ENCODE measurements at places on chromosomes 12 and 14.

DNA sequence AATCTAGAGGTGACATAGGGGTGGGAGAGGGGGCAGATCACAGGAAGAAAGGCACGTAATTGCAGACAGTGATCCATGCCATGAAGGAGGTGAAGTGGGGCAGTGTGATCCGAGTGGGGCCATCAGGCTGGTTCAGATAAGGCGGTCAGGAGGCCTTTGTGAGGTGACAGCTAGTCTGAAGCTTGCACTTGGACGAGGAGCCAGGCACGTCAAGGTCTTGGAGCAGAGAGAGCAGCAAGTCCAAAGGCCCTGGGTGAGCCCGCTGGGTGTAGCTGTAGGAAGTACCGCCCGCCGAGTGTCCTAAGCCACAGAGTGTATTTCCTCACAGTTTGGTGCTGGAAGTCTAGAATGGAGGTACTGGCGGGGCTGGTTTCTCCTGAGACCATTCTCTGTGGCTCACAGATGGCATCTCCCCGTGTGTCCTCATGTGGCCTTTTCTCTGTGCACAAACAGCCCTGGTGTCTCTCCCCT, 23.6 kb downstream of the RHOF start:
- DNase-seq: no peak

GRCh38 chr14:98514016-98514415, 758.0 kb downstream of the BCL11B start:
- no peak for DNase-seq

- DNase-seq: no peak
Observed at GRCh38 chr12:131938082-131938481, 9.0 kb downstream of the PUS1 start.

- DNase-seq: no peak
Observed at GRCh38 chr12:118645219-118645618, 268.9 kb downstream of the SUDS3 start.

- DNase-seq: no peak
Observed at GRCh38 chr14:103705504-103706284, 9.6 kb downstream of the XRCC3 start.

- no peak for DNase-seq
Observed at GRCh38 chr12:2382370-2383155, 329.8 kb downstream of the CACNA1C start.

GRCh38 chr12:42483521-42483790, 106.1 kb downstream of the PRICKLE1 start:
- no peak for DNase-seq

DNA sequence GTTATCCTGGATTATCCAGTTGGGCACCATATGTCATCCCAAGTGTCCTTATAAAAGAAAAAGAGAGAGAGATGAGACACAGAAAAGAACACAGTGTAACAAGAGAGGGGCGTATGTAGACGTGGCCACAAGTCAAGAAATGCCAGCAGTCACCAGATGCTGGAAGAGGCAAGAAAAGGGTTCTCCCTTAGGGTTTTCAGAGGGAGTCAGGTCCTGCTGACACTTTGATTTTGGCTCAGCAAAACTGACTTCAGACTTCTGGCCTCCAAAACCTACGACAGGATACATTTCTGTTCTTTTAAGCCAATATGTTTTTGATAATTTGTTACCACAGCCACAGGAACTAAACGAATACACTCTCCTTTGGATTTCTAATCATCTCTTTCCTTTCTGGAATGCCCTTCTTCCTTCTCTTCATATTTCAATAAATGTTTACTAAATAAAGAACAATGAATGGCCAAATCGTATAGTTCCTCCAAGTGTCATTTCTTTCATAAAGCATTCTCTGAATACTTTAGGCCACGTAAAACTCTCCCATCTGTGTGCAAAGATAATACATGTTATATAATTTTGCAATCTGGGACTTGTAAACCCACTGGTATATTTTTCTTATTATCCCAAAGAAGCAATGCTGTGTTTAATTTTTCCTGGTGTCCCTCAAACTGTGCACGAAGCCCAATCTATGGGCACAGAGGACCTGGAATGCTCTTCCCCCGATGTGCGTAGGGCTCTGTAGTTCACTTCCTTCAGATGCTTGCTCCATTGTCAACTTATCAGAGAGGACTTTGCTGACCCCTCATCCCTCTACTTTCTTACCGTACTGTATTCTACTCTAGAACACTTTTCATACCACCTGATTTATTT, 303.6 kb downstream of the CEP128 start:
- DNase-seq: no peak

DNA sequence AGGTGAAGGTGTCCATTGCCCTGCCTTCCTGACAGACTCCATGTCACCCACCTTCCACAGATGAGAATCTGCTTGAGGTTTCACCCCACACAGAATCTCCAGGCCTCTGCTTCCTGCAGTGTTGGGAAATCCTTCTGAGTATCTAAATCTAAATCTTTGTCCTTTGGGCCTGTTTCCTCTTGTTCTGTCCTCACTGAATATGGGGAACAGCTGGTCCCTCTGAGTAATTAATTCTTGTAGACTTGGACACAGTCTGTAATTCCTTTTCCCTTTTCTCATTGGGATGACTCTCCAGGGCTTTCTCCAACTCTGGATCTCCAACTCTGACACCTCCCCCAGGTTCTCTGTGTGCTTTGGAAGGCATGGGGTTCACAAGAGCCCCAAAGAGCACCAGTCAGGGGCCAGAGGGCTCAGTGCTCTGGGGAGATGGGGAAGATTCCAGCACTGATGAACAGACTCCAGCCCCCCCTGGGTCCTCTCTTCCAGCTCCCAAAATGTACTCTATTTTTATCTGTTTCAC, 2.3 kb upstream of the ACVRL1 start:
- DNase-seq: no peak

DNA sequence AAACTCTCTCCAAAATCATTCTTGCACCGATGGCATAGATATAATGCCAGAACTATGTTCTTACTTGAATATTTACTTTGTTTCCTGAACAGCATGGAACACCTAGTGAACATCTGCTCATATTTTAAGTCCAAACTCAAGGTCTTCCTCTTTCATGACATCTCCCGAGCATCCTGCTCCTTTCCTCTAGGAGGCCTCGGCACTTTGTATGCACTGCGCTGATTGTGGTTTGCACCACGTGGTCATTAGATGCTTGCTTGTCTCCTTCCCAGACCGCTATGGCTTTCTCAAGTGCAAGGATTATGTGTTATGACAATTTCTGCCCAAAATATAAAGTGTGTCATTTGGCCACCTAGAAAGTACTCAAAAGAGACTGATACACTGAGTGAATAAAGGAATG, 912.0 kb downstream of the GALC start:
- DNase-seq: no peak

GRCh38 chr12:12508612-12509011, 54.1 kb downstream of the DUSP16 start:
- no peak for DNase-seq

- no peak for DNase-seq
Observed at GRCh38 chr12:27957366-27957765, 15.2 kb downstream of the PTHLH start.

GRCh38 chr12:18576648-18577047, 161.2 kb downstream of the PLCZ1 start:
- no peak for DNase-seq

GRCh38 chr12:52513736-52514135, 6.5 kb downstream of the KRT5 start:
- DNase-seq: no peak

GRCh38 chr12:127519779-127520178, 747.2 kb upstream of the TMEM132C start:
- no peak for DNase-seq

GRCh38 chr12:93857279-93857938, 180.2 kb downstream of the CRADD start:
- no peak for DNase-seq

DNA sequence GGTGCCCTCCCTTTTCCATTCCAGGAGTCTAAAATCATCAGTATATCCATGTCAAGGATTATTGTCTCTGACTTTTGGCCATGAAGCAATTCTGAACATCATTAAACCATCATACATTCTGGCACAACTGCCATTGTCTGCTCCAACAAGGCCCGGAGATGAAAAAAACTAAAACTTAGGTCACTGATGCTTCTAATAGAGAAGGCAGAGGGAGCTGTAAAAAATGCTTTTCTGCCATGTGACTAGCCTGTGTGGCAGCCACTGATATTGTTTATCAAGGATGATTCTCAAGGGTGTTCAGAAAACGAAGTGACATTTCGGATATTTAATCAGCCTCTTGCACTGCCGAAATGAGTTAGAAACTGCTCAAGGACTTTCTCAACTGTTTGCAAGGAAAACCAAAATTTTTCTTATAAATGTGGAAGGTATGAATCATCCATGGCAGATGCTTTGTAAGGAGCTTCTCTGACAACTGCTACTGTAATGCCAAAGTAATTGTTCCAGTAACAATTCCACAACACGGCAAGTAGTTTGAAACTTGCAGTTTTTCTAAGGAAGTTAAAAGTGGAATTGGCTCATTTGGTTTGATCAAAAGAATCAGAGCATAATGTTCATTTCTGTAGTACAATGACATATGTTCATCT, 1076.5 kb upstream of the FLRT2 start:
- DNase-seq: no peak

DNA sequence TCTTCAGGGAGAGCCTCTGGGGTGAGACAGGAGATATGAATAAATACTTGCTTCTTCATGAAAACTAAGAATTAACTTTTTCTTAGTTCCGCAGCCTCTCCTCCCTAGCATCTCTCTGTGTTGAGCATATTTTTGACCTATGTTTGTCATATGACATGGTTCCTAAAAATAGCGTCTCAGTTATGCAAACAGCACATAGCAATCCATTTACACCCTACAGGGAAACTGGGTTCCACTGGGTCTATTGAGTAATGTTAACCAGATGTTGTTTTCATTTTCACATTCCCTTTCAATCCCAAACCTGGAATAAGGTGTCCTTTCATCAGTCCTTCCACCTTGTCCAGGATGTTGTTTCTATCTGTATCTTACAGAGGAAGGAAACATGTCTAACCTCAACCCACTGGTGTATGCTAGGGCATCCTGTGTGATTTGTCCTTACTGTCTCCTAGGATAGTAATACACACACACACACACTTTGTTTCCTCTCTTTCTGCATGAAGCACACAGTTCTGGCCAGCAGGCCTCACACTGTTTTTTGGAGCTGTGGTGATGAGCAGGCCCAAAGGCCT, 1543.5 kb downstream of the AACS start:
- no peak for DNase-seq

DNA sequence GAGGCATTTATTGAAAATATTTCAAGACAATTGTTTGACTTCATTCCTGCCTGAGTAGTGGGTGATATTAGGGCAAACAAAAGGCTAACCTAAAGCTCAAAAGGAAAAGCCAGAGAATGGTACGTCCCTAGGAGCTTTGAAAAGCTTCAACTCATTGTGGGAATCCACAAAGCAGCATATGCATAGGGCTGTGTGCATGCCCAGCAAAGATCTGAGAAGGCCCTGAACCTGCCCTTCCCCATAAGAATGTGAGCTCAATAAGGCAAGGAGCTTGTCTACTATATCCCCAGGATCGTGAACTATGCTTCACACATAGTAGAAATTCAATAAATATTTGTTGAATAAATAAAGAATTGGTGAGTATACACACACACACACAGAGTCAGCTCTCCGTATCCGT, 19.1 kb upstream of the RAD52 start:
- DNase-seq: no peak

GRCh38 chr14:99120526-99121318, 151.3 kb downstream of the BCL11B start:
- DNase-seq: peak; percentile 29

- no peak for DNase-seq
Observed at GRCh38 chr14:73935666-73936065, 14.2 kb downstream of the FAM161B start.

DNA sequence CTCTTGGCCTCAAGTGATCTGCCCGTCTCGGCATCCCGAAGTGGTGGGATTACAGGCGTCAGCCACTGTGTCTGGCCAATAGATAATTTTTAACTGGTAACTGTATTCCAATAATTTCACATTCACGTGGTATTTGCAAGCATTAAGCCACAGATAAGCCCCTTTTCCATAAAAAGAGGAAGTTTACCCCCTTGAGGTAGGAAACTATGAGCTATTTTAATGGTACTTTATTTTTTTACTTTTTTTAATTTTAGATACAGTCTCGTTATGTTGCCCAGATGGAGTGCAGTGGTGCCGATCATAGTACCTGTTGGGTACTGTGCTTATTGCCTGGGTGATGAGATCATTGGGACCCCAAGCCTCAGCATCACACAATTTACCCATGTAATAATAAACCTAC, 42.9 kb upstream of the AP4S1 start:
- DNase-seq: no peak

- no peak for DNase-seq
Observed at GRCh38 chr12:120739031-120739762, 13.6 kb downstream of the ACADS start.

DNA sequence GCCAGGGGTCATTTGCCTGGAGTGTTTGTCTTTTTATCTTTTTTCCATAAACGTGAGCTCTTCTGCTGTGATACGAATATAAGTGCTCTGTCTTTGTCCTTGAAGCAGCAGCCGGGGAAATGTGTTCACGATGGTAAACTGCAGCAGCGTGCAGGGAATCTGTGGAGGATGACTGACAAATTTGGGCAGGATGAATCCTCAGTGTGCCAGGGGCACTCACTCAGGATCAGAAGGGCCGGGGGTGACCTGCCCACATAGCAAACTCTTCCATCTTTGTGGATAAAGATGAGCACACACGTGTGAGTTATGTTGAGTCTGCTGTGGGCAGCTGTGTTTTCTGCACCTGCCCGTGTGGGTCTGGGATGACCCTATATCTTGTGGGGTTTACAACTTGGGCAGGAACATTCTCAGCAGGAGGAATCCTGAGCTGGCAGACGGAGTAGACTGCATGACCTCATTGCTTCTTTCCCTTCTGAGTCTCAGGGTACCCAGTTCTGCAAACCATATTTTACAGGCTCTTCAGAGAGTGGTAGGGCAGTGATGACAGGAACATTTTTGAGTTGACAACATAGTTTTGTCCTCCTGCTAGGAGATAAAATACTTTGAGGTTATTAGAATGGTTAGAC, 711 bp downstream of the ANO4 start:
- DNase-seq: no peak

- DNase-seq: no peak
Observed at GRCh38 chr12:66693901-66694513, 15.1 kb upstream of the GRIP1 start.

GRCh38 chr12:11697670-11698387, 48.4 kb downstream of the ETV6 start:
- no peak for DNase-seq

GRCh38 chr14:41355866-41356265, 250.8 kb upstream of the LRFN5 start:
- DNase-seq: no peak

DNA sequence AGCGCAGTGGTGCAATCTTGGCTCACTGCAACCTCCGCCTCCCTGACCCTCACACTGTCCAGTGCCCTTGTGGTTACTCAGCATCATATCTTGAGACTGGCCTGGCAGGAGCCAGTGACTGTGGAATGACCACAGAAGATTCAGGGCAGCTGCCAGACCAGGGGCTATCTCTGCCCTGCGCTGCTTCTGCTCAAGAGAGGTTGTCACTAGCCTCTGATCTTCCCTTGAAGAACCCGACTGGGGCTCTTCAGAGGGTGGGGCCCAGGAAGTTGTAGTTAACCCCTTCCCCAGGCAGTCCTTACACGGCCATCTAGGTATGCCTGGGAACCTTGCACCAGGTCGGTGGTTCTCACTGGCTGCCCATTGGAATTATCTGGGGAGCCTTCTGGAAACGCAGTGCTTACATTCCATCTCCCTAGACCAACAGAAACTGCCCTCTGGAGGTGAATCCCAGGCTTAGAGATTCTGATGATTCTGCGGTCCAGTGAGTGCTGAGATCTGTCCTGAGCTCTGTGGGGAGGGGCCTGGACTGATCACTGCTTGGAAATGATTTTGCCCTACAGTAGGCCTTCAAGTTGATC, 41.4 kb downstream of the PLEKHG3 start:
- no peak for DNase-seq

- no peak for DNase-seq
Observed at GRCh38 chr12:19220205-19220604, 90.7 kb downstream of the PLEKHA5 start.
